ENCODE measurements at places on chromosomes 3 and 15.

DNA sequence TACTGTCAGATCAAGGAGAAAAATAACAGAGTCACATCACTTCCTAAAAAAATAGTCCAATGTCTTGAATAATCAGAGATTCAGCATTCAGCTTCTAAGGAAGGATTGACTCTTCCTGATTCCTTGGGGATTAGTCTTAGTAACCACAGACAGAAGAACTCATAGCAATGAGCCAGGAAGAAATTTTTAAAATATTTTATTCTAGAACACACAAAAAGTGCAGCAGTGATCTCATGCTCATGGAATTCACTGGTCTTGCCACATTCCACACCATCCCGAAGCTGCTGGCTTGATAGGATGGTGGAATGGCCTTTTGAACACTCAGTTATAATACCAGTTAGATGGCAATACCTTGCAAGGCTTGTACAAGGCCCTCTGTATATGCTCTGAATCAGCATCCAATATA, 43.0 kb upstream of the ABI3BP start:
- no peak for DNase-seq

DNA sequence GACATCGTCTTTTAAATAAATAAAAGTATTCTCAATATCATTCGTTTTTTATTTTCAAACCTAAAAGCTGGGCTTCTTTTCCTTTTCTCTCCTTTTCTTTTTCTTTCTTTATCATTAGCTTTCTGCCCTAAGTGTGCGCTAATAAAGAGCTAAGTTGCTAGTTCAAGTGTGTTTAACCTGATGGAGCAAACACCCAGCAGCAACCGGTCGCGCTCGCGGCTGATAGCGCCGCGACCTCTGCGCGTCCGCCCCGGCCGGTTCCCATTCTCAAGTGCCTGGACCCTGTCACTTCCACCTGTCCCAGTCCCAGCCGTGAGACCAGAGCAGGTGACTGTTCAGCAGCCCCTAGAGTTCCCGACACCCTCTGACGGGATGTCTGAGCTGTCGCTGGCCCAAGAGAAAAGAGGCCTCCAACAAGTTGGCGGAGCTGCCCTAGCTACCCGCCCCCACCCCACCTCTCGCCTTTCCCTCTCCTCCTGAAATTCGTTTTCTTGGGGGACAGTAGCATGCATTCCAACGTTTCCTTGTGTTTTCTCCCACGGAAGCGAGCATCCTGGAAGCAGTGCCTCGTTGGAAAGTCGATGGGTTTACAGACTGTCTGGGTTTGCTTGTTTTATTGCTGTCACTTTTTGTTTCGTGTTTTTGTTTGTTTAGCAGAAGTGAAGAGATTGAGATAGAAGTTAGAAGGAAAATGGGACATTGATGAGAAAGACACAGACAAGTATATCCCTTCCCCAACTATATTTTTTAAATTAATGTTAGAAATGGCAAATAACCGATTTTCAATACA, 3.1 kb upstream of the MECOM start:
- no peak for DNase-seq

- no peak for DNase-seq
Observed at GRCh38 chr15:44147636-44148035, 47.4 kb downstream of the FRMD5 start.

DNA sequence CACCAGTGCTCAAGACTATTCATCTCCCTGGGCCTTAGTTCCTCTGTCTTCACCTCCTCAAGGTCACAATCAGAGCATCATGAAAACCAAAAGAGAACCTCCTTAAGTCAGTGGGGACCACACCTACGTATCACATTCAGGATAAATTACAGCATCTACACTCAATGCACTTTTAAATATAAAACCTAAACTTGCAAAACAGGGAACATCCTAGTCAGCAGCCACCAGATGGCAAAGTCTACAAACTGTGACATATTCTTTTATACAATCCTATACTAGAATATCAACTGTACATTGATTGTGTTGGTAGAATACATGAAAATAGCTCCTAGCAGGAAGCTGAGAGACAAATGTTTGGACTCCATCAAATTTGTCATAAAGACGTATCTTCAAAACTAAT, 7.9 kb downstream of the KIF9 start:
- no peak for DNase-seq

DNA sequence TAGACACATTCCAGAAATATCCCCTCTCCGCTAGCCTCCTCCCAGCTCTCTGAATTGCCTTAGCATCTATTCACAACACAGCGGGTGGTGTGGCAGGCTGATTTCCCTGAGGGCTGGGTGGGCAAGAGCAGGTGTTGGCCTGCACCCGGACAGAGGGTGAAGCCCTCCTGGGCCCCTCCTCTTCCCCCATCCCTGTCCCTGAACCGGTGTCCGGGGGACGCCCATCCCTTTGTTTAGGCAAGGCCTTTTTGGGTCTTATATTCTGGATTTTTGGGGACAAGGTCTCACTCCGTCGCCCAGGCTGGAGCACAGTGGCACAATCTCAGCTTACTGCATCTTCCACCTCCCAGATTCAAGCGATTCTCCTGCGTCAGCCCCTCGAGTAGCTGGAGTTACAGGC, 55.2 kb upstream of the KLHL25 start:
- no peak for DNase-seq

- DNase-seq, result no peak
Observed at GRCh38 chr15:41597787-41598186, 38.8 kb downstream of the TYRO3 start.

- DNase-seq, result no peak
Observed at GRCh38 chr3:187661267-187661666, 8.9 kb downstream of the SST start.

- DNase-seq, result no peak
Observed at GRCh38 chr3:19970327-19970726, 23.4 kb downstream of the RAB5A start.

DNA sequence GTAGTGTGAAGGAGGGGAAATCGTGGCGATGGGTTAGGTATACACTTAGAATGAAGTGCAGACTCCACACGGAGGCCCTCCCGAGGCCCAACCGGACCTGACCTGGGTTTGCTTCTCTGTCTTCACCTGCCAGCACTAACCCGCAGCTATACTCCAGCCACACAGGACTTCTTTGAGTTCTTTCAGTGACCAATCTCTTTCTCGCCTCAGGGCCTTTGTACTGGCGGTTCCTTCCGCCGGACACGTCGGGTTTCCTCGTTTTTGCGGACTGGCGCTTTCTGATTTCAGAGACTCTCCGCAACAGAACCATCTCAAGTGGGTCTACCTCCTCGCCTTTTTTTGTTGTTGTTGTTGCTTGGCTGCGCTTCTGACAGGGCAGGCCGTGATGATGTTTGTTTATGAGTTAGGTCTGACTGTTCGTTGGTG, at the start of gene NEIL1:
TSS of gene NEIL1 (plus strand) at position 244 of the 426 bp plus-strand sequence. CDS start 1,867 bp downstream, outside the sequence.
- no peak for DNase-seq

DNA sequence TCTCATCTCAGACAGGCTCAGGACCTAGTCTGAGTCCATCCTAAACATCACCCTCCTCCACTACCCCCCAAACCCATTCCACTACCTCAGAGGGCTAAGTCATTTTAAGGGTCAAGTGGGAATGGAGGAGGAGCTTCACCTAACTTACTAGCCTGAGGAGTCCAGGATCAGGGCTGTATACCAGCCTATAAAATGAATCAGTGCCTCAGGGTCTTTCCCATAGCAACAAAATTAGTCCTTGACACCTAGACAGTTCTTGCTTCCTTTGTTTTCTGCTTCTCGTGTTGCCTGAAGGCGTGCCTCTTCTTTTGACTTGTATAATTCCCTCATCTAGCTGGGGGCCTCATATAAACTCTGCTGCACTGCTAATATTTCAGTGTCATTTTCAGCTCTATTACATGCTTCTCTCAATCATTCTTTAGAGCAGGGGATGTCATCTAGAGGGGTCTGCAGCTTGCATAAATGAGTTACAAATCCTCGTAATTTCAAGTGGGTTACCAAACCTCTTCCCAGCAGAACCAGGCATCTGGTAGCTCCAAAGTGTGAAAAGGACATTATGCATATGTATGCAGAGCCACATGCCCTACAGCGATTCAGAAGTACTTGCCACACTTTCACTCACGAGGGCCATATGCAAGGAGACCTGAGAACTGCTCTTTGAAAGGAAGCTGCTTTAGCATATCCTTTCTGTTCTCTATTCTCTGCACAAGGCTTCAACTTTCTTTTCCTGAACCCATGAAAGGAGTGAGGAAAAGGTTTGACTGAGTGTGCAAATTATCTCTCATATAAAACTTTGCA, 311.7 kb upstream of the SEMA6D start:
- DNase-seq, result no peak

- DNase-seq, result no peak
Observed at GRCh38 chr3:112908252-112908651, 61.6 kb upstream of the CD200R1L start.

- no peak for DNase-seq
Observed at GRCh38 chr3:122305818-122306621, 19.0 kb upstream of the CSTA start.

DNA sequence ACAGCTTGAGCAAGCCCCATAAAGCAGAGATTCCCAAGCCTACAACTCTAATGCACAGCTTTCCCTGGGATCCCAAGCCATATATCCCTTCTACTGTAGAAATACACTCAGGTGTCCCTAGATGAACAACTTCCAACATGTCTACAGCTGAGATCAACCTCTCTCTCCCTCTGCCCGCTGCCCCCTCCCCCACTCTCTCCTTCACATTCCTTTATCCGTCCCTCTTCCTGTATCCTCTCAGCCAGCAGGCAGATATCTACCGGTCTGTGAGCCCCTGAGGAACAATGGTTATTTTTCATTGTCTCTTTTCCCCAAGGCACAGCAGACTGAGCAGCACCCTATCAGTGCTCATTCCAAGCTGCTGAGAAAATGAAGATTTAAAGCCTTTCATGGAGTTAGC, 138.6 kb downstream of the SUCLG2 start:
- no peak for DNase-seq

- DNase-seq, result no peak
Observed at GRCh38 chr15:26807517-26808427, 34.9 kb upstream of the GABRB3 start.

GRCh38 chr15:64105113-64105704, 9.4 kb downstream of the SNX1 start:
- no peak for DNase-seq

- DNase-seq, result peak; percentile 25
Observed at GRCh38 chr15:57565311-57565710, 26.4 kb upstream of the MYZAP start.

DNA sequence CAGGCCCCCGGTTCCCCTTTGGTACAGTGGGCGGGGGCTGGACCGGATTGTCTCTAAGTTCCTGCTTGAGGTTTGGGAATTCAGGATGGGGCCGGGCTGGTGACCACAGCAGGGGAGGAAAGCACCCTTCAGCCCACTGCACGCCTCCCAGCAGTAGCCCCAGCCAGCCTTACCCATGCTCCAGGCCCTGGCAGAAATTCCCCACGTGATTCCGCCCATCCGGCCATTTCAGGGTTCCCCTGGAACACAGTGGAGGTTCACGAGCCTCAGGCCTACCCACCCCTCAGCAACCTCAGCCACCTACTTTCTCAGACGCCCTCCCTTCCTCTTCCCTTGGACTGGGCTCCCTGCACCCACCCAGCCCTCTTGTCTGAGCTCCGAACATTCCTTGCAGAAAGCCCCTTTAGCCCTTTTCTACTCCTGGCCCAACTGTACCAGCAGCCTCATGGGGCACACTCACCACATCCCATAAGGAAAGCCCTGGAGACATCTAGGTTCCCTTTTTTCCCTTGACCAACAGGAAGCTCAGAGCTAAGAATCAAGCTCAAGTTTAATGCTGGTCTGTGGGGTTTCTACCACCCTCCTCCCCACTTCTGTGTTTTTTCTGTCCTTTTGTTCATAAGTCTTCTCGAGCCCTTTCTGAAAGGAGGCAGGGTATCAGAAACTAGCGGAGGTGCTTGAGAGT, 11.5 kb downstream of the ALS2CL start:
- DNase-seq, result no peak

DNA sequence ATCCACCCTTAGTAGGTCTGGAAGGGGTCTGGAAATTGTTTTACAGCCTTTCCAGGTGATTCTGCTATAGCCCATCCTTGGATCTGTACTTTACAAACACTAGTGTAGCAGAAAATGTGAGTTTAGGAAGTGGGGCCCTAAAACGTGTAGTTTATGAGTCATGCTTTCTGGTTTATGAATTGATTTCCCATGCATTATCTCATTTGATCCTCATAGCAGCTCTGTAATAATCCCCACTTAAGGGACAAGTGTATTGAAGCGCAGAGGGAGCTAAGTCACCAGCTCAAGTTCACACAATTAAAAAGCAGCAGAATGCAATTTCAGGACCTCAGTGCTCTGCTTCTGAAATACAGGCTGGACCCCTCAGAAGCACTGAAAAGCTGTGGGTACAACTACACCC, 22.7 kb upstream of the STARD5 start:
- no peak for DNase-seq

Measured in activated naive CD4-positive, alpha-beta T cell treated with Interleukin-2 at 50 U/mL for 16 hours (primary cell).